Cortex of kidney (tissue), 1 donor: ENCODE measurements at places on chromosomes 4 and X.

GRCh38 chrX:38860106-38861013 lies 59.1 kb downstream of the MID1IP1 start:
- no peak for DNase-seq

GRCh38 chr4:78644744-78645330 lies 93.3 kb downstream of the ANXA3 start:
- DNase-seq = no peak

DNA sequence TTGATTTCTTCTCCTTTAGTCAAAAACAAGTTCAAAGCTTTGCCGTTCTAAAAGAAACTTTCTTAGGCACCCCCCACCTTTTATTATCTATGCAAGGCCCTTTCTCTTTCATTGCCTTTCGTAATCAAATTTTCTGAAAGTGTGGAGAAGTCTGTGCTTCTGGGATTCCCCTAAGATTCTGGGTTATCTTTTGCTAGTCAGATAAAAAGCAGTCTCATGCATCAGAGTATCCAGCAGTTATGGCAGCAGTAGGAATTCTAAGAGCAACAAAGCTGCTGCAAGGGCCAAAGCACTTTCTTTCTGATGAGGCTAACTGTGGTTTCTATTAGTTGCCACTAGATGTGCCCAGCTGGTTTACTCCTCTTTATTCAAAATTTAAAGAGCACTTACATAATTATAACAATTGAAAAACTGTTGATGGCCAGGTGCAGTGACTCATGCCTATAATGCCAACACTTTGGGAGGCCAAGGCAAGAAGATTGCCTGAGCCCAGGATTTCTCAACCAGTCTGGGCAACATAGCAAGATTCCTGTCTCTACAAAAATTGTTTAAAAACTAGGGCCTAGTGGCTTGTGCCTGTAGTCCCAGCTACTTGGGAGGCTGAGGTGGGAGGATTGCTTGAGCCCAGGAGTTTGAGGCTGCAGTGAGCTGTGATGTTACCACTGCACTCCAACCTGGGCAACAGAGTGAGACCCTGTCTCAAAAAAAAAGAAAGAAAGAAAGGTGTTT lies 296.2 kb downstream of the PAPSS1 start:
- DNase-seq = no peak

GRCh38 chr4:81038636-81039350 lies 8.3 kb downstream of the BMP3 start:
- DNase-seq = no peak

DNA sequence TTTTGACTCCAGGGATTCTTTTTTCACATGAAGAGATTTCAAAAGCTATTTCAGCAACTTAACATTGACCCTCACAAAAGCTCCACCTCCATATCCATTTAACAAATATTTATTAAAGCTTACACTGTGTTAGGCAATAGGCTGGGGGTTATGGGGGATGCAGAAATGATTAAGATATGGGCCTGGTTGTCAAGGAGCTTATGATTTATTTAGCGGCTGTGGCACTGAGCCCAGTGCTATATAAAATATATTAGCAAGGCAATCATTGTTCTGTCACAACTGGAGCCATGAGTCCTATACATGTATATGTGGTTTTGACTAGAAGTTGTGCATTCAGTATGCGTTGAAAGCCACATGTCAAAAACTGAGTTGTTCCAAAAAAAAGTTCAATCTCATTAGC lies 131.1 kb downstream of the GPC3 start:
- DNase-seq = no peak

- DNase-seq = no peak
Observed at GRCh38 chr4:153809916-153810810, 21.3 kb upstream of the SFRP2 start.

GRCh38 chr4:39976141-39976944 lies 1.4 kb downstream of the PDS5A start:
- no peak for DNase-seq
